ENCODE measurements at places on chromosomes 5 and 9.
A peak's percentile ranks its signal among the peaks of the same experiment; 100 is the strongest.

GRCh38 chr5:80152778-80153177 lies 103.1 kb downstream of the SERINC5 start:
- no peak for DNase-seq

DNA sequence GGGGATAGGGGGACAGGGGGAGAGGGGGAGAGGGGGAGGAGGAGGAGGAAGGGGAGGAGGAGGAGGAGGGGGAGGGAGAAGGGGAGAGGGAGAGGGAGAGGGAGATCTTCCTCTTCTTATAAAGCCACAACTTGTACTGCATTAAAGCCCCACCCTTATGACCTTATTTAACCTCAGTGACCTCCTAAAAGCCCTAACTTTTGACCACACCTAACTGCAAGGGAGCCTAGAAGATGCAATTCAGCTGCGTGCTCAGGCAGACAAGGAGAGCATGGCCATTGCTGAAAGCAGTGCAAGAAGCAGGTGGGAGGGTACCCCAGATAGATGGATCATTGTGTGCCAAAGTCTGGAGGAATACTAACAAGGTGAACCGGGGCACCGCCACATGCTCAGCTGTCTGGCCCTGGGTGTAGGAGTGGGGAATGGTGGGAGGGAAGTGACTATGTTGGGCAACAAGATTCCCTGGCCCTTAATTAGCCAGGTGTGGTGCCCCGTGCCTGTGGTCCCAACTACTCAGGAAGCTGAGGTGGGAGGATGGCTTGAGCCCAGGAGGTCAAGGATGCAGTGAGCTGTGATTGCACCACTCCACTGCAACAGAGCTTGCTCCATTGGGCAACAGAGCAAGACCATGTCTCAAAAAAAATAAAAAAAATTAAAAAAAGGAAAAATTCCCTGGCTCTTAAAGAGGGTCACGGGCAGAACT lies 125.4 kb upstream of the BOD1 start:
- DNase-seq, result no peak

GRCh38 chr9:99023831-99024230 lies 80.1 kb downstream of the COL15A1 start:
- DNase-seq, result no peak

DNA sequence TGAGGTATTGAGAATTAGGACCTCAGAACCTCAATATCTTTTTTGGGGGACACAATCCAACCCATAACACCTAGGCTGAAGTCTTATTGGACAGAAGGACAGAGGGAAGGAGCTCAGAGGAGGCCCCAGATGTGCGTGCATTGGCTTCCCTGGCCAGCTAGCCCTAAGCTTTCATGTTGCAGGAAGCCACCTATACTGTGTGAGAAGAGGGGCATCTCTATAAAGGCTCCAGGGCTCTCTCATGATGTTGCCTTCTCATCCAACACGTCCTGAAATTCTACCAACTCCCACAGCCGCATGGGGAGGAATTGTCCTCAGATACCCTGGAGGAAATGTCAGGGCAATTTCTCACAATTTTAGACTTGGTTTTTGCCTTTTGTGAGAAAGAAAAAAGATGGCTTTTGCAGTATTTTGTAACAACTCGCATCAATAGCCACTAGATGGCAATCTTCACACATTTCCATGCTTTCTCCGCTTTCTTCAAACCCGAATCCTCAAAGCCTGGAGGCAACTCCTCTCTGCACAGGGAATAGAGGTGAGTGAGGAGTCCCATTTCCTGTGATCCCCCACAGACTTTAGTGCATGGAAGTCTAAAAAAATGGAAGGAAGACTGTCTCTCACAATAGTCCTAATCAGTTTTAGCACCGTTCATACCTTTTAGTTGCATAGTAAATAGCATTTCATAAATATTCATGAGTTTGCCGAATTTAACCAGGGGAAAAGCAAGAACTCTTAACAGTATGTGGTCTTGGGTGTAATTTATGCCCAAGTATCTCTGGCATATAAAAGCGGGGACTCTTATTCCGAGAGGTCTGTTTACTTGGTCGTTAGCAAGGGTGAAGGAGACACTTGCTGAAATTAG lies 7.4 kb upstream of the PPP3R2 start:
- peak; percentile 66 for DNase-seq

DNA sequence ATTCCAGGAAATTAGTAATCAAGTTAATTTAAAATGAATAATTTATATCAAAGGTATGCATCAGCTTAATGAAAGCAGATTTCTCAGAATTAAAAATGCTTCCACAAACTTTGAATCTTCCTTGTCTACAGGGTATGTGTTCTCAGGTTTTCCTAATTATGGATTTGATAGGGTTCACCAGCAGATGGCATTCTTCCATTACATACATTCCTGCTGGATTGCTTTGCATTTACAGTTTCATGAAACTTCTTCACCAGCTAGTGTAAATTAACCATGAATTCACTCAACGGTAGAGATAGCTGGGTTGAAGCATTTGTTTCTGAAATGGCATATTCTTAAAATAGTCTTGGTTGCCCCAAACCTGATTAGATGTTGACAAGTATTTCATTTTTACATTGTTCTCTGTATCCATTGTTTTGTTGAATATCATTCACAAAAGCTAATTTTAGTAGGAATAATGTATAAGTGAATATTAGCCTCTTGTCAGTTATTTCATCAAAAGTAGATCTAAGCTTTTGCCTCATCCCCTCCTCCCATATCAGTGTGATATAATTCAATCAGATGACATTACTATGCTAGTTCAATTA lies 68.7 kb upstream of the WDR41 start:
- peak; percentile 54 for DNase-seq

GRCh38 chr9:136688274-136689107 lies 1.2 kb upstream of the AGPAT2 start:
- no peak for DNase-seq
